ENCODE measurements at places on chromosomes 7 and 10.

DNA sequence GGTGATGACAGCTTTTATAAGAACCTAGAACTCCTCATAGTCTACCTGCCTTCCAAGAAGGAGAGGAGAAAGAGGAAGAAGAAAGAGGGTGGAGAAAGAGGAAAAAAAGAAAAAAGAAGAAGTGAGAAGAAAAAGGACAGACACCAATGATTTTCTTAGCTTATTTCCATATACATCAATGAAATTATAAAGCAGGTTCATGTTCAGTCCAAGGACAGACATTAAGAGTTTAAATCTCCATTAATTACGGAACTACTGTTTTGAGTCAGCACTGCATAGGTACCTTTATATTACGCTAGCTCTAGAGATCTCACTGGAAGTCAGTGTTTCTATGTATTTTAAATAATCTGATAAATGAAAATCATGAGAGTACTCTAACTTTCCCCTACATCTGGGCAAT is 309.0 kb upstream of the HGF start:
- no peak for DNase-seq

DNA sequence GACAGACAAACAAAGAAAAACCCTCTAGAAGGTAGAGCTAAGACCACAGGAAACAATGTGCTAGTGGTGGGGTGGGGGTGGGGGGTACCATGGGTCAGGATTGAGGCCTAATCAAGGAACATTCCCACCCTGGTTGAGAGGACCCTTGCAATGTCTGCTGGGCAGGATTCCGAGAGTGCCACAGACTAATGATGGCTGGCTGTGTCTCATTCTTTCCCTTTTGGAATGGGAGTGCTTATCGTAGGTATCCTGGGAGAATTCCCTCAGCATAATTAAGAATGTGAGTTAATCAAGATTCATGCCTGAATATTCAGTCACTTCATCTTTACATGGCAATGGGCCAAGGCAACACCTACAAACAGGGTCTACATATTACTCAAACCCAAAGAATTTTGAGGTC is 14.7 kb upstream of the MTPN start:
- no peak for DNase-seq

GRCh38 chr10:116490028-116490662 is 55.6 kb upstream of the PNLIP start:
- peak; percentile 16 for DNase-seq

GRCh38 chr10:61438141-61438988 is 14.8 kb downstream of the TMEM26 start:
- peak; percentile 81 for DNase-seq

GRCh38 chr7:138735399-138735798 is 34.2 kb upstream of the SVOPL start:
- no peak for DNase-seq

- no peak for DNase-seq
Observed at GRCh38 chr10:101895781-101896180, 52.2 kb upstream of the KCNIP2 start.

All from fibroblast of villous mesenchyme (primary cell).